Thymus (tissue), 14 donors: ENCODE measurements at places on chromosomes 3 and 15. TPM values are rescaled to one million over a fixed set of nuclear protein-coding genes. Genes with fewer than 3 reads are reported as not detected.

The CCDC14 gene
- 57.3 TPM for total RNA-seq

The GHSR gene
- total RNA-seq: not detected

The A4GNT gene
- total RNA-seq: 0.05 TPM

The IL16 gene
- 71.6 TPM for total RNA-seq

The GCSAM gene
- 40.1 TPM for total RNA-seq

The CPNE4 gene
- total RNA-seq: 0.33 TPM

The TGM4 gene
- total RNA-seq: 0.14 TPM

The GOLGA6L7 gene
- total RNA-seq: not detected
